ENCODE measurements at places on chromosomes 2 and 18.

GRCh38 chr2:25071966-25072365 is 30.1 kb downstream of the EFR3B start:
- DNase-seq, result no peak

DNA sequence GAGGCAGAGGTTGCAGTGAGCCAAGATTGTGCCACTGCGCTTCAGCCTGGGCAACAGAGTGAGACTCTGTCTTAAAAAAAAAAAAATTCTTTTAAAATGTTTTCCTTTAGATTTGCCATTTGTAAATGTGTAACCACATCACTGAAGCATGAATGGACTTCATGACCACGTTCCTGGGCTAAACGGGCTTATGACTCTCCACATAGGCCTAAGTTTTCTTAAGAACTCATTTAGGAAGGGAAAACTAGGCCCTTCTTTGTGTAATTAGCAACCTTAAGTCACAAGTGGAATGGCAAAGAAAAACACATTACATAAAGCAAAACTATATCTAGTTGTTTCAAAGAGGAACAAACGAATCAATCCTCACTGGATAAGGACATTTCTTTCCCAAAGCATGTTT is 99.5 kb downstream of the MEIS1 start:
- no peak for DNase-seq

DNA sequence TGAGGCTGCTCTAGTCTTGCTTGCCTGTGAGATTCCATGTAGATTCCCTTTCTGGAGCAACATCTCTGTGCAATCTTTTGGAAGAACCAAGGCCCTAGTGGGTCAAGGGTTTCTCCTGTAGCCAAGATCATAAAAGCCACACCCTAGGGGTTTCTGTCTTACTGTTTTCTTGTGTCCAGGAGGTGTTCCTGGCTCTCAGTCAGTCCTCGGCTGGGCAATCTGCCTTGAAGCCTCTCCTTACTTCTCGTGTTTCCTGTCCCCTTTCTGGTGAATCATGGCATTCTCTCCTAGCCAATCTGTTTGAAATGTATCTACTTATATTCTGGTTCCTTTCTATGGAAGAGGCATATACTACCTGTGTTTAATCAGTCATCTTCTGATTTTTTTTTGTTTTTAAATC is 484.8 kb upstream of the UBE2E3 start:
- no peak for DNase-seq

GRCh38 chr2:100196786-100197494 is 54.5 kb upstream of the AFF3 start:
- DNase-seq, result no peak

DNA sequence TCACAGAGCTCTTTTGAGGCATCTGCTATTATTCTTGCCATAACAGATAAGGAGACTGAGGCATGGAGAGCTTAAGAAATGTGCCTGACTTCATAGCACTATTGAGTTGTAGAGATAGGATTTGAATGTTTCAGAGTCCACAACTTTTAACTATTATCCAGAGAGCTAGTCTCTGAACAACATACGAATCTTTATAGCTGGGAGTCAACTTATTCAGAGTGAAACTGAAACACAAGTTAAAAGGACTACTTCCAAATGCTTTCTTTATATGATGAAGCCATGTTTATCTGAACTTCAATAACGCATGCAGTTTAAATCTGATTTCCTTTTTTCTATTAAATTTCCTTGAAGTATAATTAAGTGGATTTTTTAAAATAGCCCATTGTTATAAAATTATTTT is 268.8 kb downstream of the IKZF2 start:
- no peak for DNase-seq
